Activated naive CD8-positive, alpha-beta T cell treated with anti-CD3 and anti-CD28 coated beads, Interleukin-2, amount 10 ng/mL, durations not matched to agents 7 days and 5 days (primary cell): ENCODE measurements at places on chromosomes 7 and 10.

DNA sequence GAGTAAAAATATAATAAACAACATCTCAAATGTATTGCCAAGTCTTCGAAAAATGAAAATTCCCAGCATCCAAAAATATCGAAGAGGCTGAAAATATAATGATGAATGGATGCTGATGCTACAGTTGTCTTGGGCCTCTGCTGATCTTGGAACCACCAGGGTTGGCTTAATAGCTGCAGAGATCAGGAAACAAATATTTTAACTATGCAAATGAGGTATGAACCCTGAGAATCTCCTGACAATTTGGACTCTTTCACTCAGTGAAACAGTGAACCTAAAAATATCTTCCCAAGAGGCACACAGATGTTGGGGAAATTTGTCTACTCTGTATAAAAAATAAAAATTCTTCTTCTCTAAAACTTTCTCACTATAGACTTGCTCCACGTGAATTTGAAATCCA is 97.7 kb upstream of the EGFR start:
- no peak for DNase-seq

DNA sequence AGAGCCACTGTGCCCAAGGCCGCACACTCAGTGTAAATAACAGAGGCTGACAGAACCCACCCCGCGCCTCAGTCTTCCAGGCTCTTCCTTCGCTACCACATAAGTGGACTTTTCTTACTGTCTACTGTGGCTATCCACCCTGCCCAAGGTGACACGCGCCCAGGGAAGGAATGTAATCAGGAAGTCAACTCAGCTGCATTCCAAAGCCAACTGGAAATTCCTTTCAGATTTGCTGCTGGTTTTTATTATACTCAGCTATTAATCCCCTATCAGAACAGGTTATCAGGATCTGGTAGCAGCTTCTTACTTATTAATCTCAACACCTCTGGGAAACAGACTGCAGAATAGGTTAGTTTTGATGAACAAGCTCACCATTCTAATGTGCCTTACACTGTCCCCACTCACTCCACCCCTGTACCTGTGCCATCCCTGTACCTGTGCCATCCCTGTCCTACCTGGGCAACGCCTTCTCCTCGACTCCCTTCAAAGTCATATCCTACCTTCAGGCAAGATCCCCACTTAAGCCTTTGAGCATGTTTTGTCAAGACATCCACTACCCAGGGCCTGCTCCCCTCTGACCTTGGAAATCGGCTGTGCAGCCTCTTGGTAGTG is 90.7 kb downstream of the NHLRC2 start:
- DNase-seq = no peak

DNA sequence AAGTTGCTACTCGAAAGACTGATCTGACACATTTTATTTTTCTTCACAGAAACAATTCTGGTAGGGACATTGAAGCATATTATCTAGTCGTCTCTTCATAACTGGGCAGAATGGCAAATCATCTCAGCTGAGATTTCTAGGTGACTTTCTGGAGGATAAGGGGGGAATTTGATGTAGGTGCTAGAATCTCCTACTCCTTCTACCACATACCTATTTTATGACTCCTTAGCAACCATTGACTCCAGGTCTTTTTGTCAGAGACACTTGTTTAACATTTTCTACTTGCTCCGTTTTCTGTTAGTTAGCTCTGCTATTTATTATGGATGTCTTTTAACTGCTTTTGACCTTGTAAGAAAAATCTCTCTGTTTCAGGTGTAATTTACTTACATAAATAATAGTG is 380.9 kb upstream of the SEMA3C start:
- DNase-seq = no peak

GRCh38 chr7:36979810-36980248 is 255.5 kb upstream of the AOAH start:
- no peak for DNase-seq

GRCh38 chr7:132782777-132783640 is 206.7 kb upstream of the PLXNA4 start:
- no peak for DNase-seq

DNA sequence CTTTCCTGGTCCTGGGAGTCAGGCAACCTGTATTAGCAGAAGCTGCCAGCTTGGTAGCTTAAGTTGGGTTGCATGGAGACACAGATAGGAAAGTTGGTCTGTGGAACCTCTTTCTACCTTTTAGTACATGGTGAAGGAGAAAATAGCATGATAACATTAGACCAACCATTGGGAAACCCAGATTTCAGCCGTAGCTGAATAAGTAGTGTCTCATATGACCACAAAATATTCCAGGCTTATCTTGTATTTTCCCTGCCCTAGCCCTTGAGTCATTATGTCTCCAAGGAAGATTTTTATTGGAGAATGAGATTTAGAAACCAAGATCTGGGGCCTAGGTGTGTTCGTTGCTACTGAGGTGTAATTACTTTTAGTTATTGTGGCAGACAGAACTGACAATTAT is 67.2 kb downstream of the CCSER2 start:
- no peak for DNase-seq

DNA sequence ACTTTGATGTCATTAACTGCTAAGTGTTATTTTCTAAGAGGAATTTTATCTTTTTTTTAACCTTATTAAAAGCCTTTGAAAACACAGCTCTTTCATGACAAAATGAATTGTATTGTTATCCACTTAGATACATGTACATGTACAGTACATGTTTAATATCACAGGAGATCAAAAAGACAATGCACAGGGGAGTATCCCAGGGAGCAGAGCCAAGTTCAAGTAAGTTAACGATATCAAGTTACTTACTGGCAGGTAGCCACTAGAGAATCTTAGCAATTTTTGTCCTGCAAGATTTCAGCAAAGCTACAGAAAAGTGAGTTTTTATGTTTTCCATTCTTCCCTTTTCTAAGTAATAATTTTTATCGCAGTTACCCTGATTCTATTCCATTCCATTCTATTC is 33.9 kb upstream of the ARL4A start:
- DNase-seq = no peak

GRCh38 chr10:87578842-87579401 is 74.2 kb downstream of the MINPP1 start:
- DNase-seq = no peak

DNA sequence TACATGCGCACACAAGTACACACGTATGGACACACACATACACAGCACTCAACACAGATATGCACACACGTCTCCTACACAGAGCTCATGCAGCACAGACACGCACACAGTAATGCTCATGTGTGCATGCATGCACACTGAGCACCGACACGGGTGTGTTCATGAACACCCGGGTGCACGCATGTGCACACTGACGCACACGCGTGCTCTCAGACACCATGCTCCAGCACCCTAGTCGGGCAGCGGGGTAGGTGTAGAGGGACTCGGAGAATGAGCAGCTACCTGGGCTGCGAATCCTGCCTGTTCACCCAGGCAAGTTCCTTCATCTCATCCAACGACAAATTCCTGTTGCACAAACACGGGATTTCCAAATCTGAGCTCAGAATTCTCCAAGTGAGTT is 184.7 kb downstream of the MAD1L1 start:
- DNase-seq = peak; percentile 15

DNA sequence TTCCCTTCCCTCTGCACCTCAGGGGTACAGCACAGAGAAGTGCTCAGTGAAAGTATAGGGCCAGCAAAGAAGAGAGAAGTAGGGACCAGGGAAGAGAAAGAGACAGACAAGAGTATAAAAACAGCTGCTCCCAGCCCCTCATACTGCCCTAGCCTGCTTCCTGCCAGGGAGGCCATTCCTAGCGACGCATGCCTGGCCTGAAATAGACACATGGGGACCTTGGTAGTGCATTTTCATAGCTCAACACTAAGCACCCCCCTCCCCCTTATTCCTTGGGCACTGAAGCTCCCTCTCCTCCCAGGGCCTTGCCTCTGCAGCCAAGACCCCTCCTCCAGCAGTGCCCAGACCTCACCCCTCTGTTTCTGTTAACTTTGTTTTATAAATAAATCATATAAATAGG is 64.7 kb downstream of the ZMIZ1 start:
- no peak for DNase-seq

DNA sequence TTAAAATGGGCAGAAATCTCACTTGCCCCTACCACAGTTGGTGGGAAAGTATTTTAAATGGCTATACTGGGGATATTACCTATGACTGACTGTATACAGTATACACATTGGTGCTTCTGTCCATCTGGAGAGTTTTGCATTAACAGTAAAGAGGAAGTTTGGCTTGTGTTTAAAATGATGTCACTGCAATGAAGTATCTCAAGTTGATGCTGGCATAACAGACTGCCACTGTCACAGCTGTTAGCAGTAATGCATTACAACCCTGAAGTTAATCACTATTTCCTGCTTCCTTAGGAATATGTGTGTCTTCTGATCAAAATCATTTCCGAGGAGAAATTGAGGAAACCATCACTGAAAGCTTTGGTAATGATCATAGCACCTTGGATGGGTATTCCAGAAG is 1.9 kb downstream of the DKK1 start:
- no peak for DNase-seq

DNA sequence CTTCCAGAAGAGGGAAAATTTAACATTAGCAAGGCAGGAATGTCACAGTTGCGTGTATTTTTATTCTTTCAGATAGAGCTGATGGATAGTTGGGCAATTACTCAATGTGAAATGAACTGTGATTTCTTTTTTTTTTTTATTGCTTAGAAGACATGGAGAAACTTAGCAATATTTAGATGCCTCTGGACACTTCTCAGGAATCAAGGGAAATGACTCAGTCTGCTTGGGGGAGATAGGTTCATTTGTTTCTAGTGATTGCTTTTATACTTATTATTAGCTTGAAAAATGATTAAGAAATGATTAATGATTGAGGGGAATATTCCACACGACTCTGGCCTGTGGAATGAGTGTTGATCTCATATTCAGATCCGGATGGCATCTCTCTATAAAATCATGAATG is 33.1 kb upstream of the TBX20 start:
- no peak for DNase-seq

DNA sequence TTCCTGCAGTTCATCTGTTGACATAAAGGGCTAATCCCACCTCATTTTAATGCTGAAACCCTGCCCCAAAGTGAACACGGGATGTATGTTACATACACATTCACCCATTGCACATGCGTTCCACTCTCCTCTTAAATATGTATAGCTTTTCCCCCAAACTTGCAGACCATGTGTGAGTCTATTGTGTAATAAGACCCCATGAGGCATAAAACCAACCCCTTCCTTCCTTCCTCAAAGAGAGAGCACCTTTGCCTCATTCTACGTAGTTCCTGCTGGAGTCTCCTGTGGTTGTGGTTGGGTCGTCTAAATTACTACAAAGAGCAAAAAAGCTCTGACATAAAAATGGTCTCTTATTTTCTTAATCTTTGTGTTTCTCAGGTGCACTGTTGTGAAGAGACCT is 345.7 kb upstream of the KLF6 start:
- DNase-seq = no peak

- DNase-seq = no peak
Observed at GRCh38 chr10:35949811-35950211, 307.7 kb upstream of the FZD8 start.

- DNase-seq = no peak
Observed at GRCh38 chr10:31757831-31758230, 170.8 kb downstream of the ARHGAP12 start.

GRCh38 chr7:135920478-135920877 is 56.7 kb downstream of the MTPN start:
- no peak for DNase-seq

GRCh38 chr10:23197416-23197861 is 5.3 kb downstream of the PTF1A start:
- DNase-seq = no peak

- no peak for DNase-seq
Observed at GRCh38 chr7:110358028-110358427, 732.9 kb upstream of the LRRN3 start.

GRCh38 chr7:128809363-128809762 is 17.6 kb downstream of the CCDC136 start:
- DNase-seq = no peak

DNA sequence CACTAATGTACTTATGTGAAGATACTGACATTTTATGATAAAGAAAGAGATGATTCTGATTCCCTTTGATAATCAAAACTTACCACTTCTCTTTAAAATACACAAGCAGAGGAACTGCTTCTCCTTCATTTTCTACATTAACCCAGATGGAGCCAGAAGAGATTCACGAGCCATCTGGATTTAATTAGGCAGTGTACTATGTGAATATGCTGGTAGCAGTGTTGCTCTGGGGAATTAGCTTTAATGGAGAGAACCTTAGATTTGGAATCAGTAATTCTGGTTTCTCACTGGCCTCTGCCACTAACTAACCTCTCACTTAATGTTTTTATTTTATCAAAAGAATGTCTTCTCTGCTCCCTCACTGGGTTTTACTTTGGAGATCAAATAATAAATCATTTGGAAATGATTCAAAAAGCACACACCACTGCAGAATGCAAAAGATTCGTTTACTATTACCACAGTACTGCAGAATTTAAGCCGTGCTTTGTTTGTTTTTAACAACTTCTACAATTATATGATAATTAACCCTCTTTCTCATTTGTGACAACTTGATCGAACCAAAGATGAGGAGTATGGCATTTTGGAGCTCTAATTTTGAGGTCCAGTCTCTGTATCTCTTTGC is 77.5 kb upstream of the PHYHIPL start:
- no peak for DNase-seq

DNA sequence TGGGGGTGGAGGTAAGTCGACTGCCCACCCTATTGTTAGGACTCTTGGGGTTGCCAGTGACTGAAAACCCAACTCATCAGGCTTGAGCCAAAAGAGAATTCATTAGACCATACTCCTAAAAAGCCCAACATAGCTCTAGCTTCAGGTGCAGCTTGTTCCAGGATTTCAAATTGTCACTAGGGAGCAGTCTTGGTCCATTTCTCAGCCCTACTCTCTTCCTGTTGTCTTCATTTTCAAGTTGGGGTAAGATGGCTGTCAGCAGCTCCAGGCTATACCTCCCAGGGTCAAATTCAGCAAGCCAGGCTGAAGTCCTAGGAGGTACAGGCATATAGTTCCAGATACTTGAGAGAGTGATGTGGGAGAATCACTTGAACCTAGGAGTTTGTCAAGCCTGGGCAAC is 14.9 kb upstream of the COL13A1 start:
- DNase-seq = no peak

GRCh38 chr10:1483246-1483645 is 254.1 kb downstream of the ADARB2 start:
- DNase-seq = no peak

DNA sequence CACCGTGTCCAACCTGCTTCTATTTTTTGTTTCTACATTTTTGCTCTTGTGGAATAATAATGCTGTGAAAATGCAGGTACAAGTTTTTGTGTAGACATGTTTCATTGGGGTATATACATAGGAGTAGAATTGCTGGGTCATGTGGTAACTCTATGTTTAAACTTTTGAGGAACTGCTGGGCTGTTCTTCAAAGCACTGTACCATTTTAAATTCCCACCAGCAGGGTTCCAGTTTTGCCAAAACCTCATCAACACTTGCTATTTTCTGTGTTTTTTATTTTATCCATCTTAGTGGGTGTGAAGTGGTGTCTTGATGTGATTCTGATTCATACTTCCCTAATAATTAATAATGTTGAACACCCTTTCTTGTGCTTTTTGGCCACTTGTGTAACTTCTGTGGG is 138.6 kb downstream of the RGS10 start:
- no peak for DNase-seq
